ENCODE measurements at places on chromosomes 5 and 9.

DNA sequence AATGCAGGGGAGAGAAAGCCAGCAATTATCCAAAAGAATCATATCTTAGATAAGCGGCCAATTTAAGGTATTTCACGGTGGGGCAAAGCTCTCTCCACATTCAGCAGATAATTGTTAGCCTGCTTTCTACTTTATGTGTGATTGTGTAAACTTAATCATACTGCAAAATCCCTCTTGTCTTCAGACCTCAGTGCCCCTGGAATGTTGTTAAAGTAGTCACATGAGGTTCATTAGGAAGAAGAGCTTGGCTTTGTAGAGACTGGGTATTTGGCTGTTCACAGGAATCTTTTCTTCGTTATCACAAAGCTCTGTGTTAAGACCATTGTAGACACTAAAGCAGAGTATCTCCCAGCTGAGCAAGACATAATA lies 127.0 kb downstream of the RFK start:
- DNase-seq = no peak
- H3K4me3 ChIP-seq = no peak overlapping the region
- H3K36me3 ChIP-seq = no peaks in the 10 kb centered on the region
- no peaks in the 10 kb centered on the region for H3K4me1 ChIP-seq

DNA sequence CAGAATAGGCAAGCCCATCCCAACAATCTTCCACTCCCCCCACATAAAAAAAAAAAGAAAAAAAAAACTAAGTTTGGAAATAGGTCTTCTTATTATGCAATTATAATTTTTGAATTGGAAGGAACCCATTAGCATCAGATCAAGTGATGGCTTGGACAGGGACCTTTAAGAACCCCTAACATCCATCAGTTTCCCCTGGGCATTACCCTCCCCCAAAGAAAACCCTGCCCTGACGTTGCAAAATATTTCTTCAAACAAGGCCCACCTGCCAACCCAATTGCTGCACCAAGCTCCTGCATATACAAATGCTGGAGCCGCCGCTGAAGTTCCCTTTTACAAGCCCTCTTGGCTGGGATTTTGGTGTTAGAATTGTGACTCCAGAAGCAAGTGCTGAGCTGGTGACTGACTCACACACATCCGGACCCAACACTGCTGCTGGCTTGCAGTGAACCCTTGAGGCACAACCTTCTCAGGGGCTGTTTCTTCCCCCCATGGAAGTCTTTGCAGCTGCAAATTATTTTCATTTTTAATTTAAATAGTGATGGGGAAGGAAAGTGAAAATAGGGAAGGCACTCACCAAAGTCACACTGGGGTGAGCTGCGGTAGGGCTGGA lies 56.1 kb upstream of the AFAP1L1 start:
- no peak overlapping the region for H3K27ac ChIP-seq
- H3K36me3 ChIP-seq = no peaks in the 10 kb centered on the region
- H3K4me1 ChIP-seq = no peaks in the 10 kb centered on the region

- no peak overlapping the region for H3K4me3 ChIP-seq
- no peaks in the 10 kb centered on the region for H3K4me1 ChIP-seq
- DNase-seq = no peak
- H3K27ac ChIP-seq = no peak overlapping the region
- H3K36me3 ChIP-seq = peaks cover 70% of the 10 kb centered on the region
These were observed 117.7 kb downstream of the DOCK2 start for GRCh38 chr5:169754737-169755136.

DNA sequence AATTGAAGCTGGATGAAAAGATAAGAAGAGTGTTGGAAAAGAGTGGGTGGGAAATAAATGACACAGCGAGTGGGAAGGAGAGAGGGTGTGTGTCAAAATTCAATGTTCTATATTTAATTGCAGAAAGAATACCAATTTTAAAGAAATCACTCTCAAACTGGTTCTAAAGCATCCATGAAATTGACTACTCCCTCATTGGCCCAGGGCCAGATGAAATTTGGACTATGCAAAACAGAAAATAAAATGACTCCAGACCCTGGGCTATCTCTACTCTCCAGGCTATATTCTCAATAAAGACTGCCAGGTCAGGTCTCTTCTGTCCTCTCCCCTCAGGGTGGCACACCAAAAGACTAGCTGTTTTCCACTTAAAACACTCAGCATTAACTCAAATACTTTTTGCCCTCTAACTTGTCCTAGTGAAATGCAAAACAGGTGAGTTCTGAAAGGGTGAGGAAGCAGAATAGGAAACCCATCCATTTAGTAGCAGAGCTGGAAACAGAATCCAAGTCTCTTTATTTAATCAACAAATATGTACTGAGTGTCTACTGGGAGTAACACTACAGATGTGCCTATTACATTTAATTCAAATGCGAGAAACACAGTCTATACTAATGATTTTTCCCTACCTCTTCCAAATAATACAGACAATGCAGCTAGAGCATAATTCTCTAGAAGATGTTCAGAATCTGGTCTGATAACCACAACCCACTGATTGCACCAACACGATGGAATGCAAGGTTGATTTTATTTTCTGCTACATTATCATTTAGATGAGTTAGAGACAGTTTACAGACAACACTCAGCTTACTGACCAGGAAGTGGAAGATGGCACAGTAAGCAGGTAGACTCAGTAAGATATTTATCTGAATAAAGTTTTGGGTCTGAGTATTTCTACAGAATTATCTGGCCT lies 42.1 kb downstream of the EFCAB9 start:
- H3K27me3 ChIP-seq = no peaks in the 10 kb centered on the region
- no peak overlapping the region for H3K4me3 ChIP-seq
- no peak for DNase-seq
- H3K4me1 ChIP-seq = peaks cover 17% of the 10 kb centered on the region
- H3K36me3 ChIP-seq = no peaks in the 10 kb centered on the region
- H3K27ac ChIP-seq = no peak overlapping the region

- peaks cover 67% of the 10 kb centered on the region for H3K4me1 ChIP-seq
- DNase-seq = no peak
- no peaks in the 10 kb centered on the region for H3K36me3 ChIP-seq
- H3K27me3 ChIP-seq = no peaks in the 10 kb centered on the region
- H3K27ac ChIP-seq = no peak overlapping the region
- H3K4me3 ChIP-seq = no peak overlapping the region
These were observed 8.2 kb downstream of the PRRC2B start for GRCh38 chr9:131402073-131402472.

DNA sequence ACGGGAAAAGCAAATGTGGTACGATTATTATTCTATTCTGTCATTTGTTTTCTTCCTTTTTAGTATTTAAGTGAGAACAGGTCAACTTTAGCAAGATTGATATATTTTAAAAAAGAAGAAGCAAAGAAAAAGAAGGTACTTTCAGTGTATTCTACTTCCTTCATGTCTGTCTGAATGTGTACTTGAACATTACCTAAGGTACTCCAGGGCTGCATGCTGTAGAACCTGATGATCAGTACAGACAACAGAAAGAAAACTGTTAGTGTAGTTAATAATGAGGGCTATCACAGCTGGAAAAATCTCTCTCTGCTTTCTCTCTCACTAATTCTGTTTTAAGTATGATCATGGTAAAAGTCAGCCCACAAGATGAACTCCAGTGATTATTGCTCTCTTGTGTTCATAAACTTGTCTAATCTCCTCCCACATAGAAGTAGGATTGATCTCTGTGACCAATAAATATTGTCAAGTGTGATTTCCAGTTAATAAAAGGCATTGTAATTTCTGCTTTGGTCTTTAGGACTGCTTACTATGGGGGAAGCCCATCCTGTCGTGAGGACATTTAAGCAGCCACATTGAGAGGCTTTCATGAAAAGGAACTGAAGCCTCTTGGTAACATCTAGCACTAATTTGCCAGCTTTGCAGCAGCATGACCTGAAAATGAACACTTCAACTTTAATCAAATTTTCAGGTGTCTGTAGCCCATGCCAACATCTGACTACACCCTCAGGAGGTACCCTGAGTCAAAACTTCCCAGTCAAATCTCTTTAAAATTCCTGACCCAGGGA lies 864.0 kb upstream of the ACO1 start:
- H3K27ac ChIP-seq = no peak overlapping the region
- H3K4me3 ChIP-seq = no peak overlapping the region
- no peak for DNase-seq
- no peaks in the 10 kb centered on the region for H3K27me3 ChIP-seq
- no peaks in the 10 kb centered on the region for H3K36me3 ChIP-seq

DNA sequence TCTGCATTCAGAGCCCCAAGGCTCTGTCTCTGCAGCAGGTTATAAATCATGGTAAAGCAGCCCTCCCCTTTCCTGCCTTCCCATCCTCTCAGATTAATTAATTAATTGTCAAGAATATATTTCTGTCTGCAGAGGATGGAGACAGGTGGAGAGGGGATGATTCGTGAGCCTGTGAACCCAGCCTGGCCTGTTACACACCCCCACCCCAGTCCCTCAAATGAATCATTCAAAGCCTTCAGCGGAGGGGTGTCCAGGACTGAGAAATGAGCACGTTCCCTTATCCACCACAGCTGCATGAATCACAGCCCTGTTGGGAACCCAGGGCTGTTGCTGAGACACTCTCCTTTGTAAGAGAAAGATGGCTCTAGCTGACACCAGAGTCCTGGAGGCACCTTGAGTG lies 56.0 kb downstream of the NIPAL4 start:
- no peak overlapping the region for H3K4me3 ChIP-seq
- no peak overlapping the region for H3K27ac ChIP-seq
- no peaks in the 10 kb centered on the region for H3K36me3 ChIP-seq
- peaks cover 3% of the 10 kb centered on the region for H3K27me3 ChIP-seq

DNA sequence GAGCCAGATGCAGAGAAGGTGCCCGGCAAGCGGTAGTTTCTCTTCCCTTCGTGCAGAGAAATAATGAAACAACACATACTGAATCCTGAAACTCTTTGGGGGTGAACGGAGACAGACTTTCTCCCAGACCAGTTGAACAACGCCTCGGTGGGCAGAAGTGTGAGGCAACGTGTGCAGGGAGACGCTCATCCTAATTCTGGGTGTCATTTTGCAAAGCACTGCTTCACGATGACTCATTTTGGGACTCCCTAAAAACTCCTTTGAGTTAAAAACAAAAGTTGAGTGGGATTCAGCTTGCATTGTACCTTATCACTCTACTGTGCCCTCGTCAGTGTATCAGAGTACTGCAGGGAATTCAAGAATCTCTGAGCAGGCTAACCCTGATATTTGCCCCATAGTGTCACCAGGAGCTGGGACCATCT lies 3.5 kb upstream of the NEK6 start:
- H3K27me3 ChIP-seq = no peaks in the 10 kb centered on the region
- DNase-seq = no peak
- H3K4me3 ChIP-seq = no peak overlapping the region
- no peaks in the 10 kb centered on the region for H3K36me3 ChIP-seq
- no peak overlapping the region for H3K27ac ChIP-seq

DNA sequence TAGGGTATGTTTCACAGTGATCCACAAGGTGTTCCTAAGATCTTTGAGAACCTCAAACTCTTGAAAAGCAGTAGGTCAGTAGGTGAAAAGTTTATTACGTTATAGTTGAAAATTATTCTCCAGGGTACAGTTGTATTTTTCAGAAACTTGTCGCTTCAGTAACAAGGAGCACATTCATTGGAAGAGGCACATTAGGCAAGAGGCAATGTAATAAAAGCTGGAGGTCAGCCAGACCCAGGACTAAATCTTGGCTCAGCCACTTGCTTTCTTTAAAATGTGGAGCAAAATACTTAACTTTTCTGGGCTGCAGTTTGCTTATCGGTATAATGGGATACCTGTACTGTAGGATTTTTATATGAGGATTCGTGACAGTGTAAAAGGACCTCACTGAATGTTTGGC lies 45.6 kb downstream of the TLE4 start:
- H3K27me3 ChIP-seq = no peaks in the 10 kb centered on the region
- H3K4me3 ChIP-seq = no peak overlapping the region
- H3K27ac ChIP-seq = no peak overlapping the region
- H3K4me1 ChIP-seq = no peaks in the 10 kb centered on the region
- H3K36me3 ChIP-seq = no peaks in the 10 kb centered on the region

GRCh38 chr5:153752890-153753289 lies 262.4 kb downstream of the GRIA1 start:
- no peak overlapping the region for H3K27ac ChIP-seq
- DNase-seq = no peak
- H3K36me3 ChIP-seq = no peaks in the 10 kb centered on the region

- H3K27ac ChIP-seq = no peak overlapping the region
- peaks cover 15% of the 10 kb centered on the region for H3K4me1 ChIP-seq
- no peaks in the 10 kb centered on the region for H3K36me3 ChIP-seq
- H3K4me3 ChIP-seq = no peak overlapping the region
- DNase-seq = no peak
- H3K27me3 ChIP-seq = no peaks in the 10 kb centered on the region
These were observed 397.8 kb downstream of the GADD45G start for GRCh38 chr9:90002397-90003271.

- H3K27me3 ChIP-seq = no peaks in the 10 kb centered on the region
- H3K4me1 ChIP-seq = no peaks in the 10 kb centered on the region
- H3K27ac ChIP-seq = no peak overlapping the region
- no peaks in the 10 kb centered on the region for H3K36me3 ChIP-seq
These were observed 242.9 kb upstream of the IRX1 start for GRCh38 chr5:3352711-3353110.

GRCh38 chr9:100111235-100111634 lies 12.2 kb downstream of the INVS start:
- no peak overlapping the region for H3K27ac ChIP-seq
- no peak overlapping the region for H3K4me3 ChIP-seq
- no peak for DNase-seq
- H3K27me3 ChIP-seq = no peaks in the 10 kb centered on the region
- H3K4me1 ChIP-seq = no peaks in the 10 kb centered on the region
- H3K36me3 ChIP-seq = peaks cover 14% of the 10 kb centered on the region

- DNase-seq = no peak
- no peak overlapping the region for H3K27ac ChIP-seq
- no peaks in the 10 kb centered on the region for H3K27me3 ChIP-seq
- H3K4me1 ChIP-seq = no peaks in the 10 kb centered on the region
- peaks cover 33% of the 10 kb centered on the region for H3K36me3 ChIP-seq
These were observed 63.7 kb upstream of the CACNA1B start for GRCh38 chr9:137813651-137814415.

GRCh38 chr9:7318920-7319319 lies 480.7 kb downstream of the DMAC1 start:
- H3K27ac ChIP-seq = no peak overlapping the region
- no peaks in the 10 kb centered on the region for H3K27me3 ChIP-seq
- H3K4me3 ChIP-seq = no peak overlapping the region
- no peaks in the 10 kb centered on the region for H3K4me1 ChIP-seq
- no peaks in the 10 kb centered on the region for H3K36me3 ChIP-seq

- H3K27me3 ChIP-seq = no peaks in the 10 kb centered on the region
- H3K4me1 ChIP-seq = peaks cover 1% of the 10 kb centered on the region
- no peak overlapping the region for H3K4me3 ChIP-seq
- H3K27ac ChIP-seq = no peak overlapping the region
- no peaks in the 10 kb centered on the region for H3K36me3 ChIP-seq
- DNase-seq = no peak
These were observed 12.2 kb upstream of the ERAP2 start for GRCh38 chr5:96863949-96864584.

GRCh38 chr5:31561946-31562345 lies 29.8 kb downstream of the C5orf22 start:
- no peak for DNase-seq
- H3K27ac ChIP-seq = no peak overlapping the region
- no peak overlapping the region for H3K4me3 ChIP-seq
- no peaks in the 10 kb centered on the region for H3K36me3 ChIP-seq
- H3K4me1 ChIP-seq = no peaks in the 10 kb centered on the region

- no peak for DNase-seq
- peaks cover 2% of the 10 kb centered on the region for H3K27me3 ChIP-seq
- no peaks in the 10 kb centered on the region for H3K36me3 ChIP-seq
- no peak overlapping the region for H3K4me3 ChIP-seq
These were observed 82.6 kb upstream of the FST start for GRCh38 chr5:53397845-53398244.

Measured in T-cell (primary cell).